ENCODE measurements at places on chromosomes 3 and 15.

DNA sequence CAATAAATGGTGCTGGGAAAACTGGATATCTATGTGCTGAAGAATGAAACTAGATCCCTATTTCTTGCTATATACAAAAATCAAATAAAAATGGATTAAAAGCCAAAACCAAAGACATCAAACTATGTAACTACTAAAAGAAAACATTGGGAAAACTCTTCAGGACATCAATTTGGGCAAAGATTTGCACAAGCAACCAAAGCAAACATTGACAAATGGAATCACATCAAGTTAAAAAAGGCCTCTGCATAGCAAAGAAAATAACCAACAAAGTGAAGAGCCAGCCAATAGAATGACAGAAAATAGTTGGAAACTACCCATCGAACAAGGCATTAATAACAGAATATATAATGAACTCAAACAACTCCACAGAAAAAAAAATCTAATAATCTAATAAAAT, 1495.3 kb downstream of the SI start:
- no peak for DNase-seq

DNA sequence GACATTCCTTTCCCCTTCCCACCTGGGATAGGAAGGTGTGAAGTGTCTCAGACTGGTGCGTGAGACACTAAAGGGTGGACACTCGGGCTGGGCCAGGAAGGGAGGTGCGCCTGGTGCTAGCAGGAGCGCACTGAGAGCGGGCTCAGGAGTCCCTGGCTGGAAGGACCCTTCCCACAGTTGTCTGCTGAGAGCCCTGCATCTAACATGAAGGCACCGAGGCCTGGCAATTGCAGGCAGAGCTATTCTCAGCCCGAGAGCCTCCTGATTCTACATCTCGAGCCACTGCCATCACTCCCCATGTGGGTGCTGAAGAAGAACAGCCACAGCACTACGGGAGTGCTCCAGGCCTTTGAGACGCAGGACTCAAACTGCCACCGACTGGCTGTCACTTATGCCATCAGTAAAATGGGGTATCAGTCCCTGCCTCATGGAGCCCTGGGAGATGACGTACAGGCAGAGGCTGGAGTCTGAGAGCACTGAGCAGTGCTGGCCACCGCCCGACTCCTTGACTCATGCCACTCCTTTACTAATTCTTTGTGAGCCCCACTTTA, 159.4 kb downstream of the KLF13 start:
- peak; percentile 20 for DNase-seq

GRCh38 chr15:64279131-64279530, 76.8 kb downstream of the CSNK1G1 start:
- DNase-seq, result no peak

GRCh38 chr3:43014241-43014640, 35.1 kb downstream of the GASK1A start:
- no peak for DNase-seq

DNA sequence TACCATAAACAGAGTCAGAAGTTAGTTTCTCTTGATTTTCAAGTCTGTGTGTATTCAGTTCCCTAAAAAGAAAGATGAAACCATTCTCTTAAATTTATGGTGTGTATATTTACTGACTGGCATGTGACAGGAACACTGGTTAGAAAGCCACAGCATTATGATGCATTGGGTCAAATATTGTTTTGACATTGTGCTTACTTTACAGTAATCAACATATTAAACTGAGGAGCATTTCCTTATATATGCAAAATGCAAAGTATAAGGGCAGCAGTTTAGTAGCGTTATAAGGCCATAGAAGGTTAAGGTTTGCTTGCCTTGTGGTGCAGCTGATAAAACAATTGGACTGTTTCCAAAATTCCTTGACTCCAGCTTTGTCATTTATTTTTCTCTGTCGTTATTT, 72.9 kb downstream of the EPHA3 start:
- peak; percentile 35 for DNase-seq

Measured in astrocyte of the hippocampus (primary cell).